ENCODE measurements at places on chromosomes 6 and 20. TPM values are rescaled to one million over a fixed set of nuclear protein-coding genes. Genes with fewer than 3 reads are reported as not detected.

DNA sequence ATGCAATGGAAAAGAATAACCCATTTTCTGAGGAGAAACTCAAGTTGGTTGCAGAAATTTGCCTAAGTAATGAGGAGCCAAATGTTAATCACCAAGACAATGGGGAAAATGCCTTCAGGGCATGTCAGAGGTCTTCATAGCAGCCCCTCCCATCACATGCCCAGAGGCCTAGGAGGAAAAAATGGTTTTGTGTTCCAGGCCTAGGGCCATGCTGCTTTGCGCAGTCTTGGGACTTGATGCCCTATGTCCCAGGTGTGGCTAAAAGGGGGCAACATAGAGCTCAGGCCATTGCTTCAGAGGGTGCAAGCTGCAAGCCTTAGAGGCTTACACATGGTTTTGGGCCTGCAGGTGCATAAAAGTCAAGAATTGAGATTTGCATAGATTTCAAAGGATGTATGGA lies 485.9 kb downstream of the EYS start:
- DNase-seq = no peak

GRCh38 chr6:135170849-135171248 lies 10.3 kb upstream of the MYB start:
- no peak for DNase-seq

Gene MRPS26
- total RNA-seq = 103 TPM

DNA sequence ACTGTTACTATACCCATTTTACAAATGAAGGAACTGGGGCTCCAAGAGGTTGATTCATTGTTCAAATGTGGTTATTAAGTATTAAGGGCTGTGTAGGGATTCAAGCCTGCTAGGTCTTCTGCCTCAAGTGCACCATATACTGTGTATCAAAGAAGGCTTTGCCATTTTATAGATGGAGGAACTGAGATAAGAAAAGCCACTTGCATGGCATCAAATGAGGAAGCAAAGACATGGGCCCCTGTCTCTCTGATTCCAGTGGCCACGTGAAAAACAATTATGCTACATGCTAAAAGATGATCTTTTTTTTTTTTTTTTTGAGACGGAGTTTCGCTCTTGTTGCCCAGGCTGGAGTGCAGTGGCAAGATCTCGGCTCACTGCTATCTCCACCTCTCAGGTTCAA lies 67.0 kb downstream of the TMEM200A start:
- DNase-seq = no peak

Gene MAP7
- 47.8 TPM for total RNA-seq

Gene PPT2
- total RNA-seq = 12.5 TPM

GRCh38 chr6:46274502-46274901 lies 103.7 kb upstream of the ENPP5 start:
- DNase-seq = no peak

DNA sequence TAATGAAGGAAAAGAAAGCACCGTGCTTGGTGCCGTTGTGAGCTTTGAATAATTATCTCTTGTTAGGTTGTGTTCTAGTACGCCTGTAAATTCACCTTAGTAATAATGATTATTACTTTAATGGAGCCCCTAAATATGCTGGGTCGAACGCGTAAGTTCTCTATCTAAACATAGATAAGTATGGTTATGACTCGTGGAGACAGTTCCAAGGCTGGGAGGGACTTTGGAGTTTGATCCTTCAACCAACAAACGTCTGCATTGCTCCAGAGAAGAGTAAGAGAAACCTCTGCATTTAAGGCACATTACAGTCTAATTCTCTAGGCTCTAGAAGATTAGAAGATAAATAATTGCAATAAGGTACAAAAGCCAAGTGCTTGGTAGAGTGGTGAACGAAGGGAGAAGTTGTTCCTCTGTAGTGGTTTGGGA lies 514 bp downstream of the ACOT13 start:
- DNase-seq = no peak

Gene CALHM4
- total RNA-seq = not detected

DNA sequence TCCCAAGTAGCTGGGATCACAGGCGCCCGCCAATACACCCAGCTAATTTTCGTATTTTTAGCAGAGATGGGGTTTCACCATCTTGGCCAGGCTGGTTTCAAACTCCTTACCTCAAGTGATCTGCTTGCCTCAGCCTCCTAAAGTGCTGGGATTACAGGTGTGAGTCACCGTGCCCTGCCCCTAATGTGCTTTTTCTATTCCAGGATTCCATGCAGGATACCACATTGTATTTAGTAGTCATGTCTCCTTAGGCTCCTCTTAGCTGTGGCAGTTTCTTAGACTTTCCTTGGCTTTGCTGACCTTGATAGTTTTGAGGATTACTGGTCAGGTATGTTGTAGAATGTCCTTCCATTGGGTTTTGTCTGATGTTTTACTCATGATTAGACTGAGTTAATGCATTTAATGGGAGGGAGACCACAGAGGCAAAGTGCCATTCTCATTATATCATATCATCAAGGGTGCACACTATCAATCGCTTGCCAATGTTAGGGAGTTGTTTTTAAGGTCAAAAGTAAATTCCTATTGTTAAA lies 39.6 kb upstream of the TNFAIP3 start:
- DNase-seq = no peak

Gene TRIM40
- total RNA-seq = not detected

Gene PPP1R14C
- 1.4 TPM for total RNA-seq

DNA sequence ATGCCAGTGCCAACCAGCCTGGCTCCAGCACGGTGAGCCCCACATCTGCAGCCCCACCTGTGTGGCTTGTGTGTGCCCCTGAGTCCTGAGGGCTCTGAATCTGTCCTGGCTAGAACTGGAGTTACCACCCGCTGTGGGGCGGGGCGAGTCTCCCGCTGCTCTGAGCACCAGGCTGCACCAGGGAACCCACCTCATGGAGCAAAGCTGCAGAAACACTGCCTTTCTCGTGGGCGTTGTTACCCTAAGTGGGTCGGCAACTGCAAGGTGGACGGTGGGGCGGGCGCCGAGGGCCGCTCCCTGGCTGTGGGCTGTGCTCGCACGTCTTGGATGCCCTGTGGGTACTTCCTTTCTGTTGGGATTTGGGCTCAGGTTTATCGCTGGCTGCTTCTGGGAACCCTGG lies 12.7 kb upstream of the ZBTB46 start:
- no peak for DNase-seq

DNA sequence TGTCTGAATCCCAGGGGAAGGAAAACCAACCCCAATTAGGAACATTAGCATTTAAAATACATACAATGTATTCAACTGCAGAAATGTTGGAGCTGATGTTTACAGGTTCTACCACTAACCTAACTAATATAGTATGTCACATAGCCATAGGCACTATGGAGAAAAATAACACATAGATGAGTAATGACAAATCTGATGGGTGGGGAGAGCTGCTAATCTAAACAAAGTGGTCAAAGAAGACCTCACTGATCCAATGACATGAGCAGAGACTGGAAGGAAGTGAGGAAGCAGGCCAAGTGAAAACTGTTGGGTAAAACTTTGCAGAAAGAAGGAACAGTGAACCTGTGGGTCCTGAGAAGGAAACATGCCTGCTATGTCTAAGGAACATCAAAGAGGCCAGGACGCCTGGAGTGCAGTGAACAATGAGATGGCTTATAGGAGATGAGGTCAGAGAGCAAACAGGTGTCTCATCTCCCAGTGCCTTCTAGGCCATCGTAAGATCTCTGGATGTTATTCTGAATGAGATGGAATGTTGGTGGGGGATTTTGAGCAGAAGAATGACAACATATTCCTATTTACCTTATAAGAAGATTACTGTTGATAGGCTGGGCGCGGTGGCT lies 135.7 kb downstream of the ALDH8A1 start:
- no peak for DNase-seq

DNA sequence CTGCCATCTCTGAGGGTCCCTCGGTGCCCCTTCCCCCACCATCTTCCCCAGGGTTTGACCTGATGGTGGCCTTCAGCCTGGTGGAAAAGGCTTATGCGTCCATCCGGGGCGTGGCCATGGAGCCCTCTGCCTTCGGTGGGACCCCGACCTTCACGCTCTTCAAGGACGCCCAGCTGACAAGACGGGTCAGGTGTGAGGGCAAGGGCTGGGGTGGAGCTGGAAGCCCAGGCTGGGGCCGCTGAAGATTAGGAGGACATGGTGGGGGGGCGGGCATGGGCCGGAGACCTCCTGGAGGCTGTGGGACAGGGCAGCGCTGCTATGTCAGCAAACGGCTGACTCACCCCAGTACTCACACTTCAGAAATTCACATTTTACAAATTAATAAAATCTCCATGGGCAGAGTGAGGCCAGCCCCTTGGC lies 23.5 kb downstream of the COL20A1 start:
- DNase-seq = no peak

- no peak for DNase-seq
Measured at GRCh38 chr6:92647630-92648029, 771.7 kb downstream of the EPHA7 start.

Gene CNKSR3
- 5.7 TPM for total RNA-seq

- DNase-seq = no peak
Measured at GRCh38 chr6:113701552-113702254, 155.4 kb upstream of the MARCKS start.

Gene IP6K3
- 0.14 TPM for total RNA-seq

- DNase-seq = no peak
Measured at GRCh38 chr20:57892471-57892870, 182.7 kb upstream of the PMEPA1 start.

All from GM23338 (cell line).